Transverse colon (tissue), 4 donors: ENCODE measurements at places on chromosomes 11 and 22.

GRCh38 chr11:96154802-96155520 is 188.0 kb downstream of the MAML2 start:
- DNase-seq: no peak

- no peak for DNase-seq
Measured at GRCh38 chr11:38416141-38416540, 1818.1 kb upstream of the RAG2 start.

- DNase-seq: no peak
Measured at GRCh38 chr11:16223558-16223957, 132.8 kb downstream of the SOX6 start.

DNA sequence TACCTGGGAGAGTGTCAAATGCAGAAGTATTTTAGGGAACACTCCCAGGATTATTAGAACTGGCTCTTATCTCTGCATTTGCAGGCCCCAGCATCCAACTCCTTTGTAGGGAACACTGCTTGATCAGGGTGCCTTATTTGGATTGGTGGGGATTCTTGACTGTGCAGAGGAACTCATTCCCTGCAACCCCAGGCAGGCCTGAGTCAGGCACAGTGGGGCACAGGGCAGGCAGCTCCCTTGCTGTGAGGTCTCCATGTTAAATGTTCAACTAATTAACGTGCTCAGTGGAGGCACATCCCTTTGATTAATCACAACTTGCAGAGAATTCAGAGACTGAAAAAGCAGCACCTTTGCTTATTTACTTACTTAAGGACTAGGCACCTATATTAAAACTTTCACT is 102.3 kb upstream of the TENM4 start:
- no peak for DNase-seq

GRCh38 chr11:68941324-68942094 is 37.8 kb downstream of the IGHMBP2 start:
- DNase-seq: no peak

DNA sequence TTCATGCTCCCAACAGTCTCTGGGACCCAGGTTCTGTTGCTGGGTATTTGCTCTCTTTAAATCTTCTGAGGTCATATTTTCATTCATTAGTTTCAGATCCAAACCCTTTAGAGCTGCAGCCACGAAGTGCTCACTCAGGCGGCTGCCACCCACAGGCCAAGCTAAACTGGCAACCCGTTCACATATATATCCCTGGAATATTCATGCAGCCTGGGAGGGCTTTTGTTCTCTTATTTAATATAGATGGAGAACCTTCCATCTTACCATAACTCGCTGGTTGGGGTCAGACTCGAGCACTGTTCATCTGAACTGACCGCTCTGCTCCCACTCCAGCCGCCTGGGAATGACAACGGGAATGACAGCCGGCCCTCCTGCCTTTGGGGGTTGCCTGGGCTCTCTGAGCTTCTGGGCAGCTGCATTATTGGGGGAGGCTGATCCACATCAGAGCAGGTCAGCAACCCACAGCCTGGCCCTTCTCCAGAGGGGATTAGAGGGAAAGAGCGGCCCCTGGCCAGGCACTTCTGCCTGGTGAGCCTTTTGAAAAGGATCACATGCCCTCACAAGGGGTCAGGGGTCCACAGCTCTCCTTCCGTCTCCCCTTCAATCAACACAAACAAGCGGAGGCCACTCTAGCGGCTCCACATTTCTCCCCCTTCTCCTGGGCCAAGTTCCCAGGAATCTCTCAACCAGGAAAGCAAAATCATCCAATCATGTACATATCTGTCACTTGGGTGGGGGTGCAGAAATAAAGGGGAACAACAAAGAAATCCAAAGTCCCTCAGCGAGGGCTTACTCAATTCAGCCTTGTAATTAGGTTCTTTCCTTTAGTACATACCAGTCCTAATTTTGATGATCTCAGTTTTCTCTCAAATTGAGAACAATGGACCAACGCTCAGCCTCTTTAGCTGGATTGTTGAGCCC is 11.8 kb downstream of the TMEM184B start:
- DNase-seq: no peak
